ENCODE measurements at places on chromosomes 12 and 14.
A peak's percentile ranks its signal among the peaks of the same experiment; 100 is the strongest.

DNA sequence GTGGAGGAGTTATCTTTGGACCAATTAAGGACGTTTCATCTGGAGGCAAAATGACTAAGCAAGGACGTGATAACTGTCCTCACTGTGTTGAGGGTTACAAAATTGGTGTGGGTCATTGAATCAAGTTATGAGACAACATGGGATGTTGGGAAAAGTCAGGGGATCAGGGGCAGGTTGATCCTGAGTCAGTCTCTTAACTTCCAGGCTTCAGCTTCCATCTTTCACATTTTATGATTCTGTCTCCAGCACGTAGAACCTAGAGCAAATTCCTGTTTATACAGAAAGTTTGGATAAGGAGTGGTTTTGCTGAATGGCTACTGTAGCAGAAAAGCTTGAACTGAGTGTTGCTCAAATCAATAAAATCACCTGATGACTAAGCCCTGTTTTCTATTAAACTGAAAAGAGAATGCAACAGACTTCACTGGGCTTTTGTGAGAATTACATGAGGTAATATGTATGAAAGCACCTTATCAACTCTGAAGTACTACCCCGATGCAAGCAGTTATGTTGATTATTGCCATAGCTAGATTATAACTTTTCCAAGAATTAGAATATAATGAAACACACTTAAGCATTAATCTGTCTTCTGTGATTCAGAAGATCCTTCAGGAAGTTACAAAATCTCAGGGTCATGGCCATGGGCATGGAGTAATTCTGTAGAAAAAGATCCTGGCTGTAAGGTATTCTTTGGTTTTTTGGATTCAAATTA lies 184.8 kb downstream of the ETV6 start:
- DNase-seq = peak; percentile 53

GRCh38 chr12:52259657-52260243 lies 14.7 kb upstream of the KRT86 start:
- DNase-seq = no peak

DNA sequence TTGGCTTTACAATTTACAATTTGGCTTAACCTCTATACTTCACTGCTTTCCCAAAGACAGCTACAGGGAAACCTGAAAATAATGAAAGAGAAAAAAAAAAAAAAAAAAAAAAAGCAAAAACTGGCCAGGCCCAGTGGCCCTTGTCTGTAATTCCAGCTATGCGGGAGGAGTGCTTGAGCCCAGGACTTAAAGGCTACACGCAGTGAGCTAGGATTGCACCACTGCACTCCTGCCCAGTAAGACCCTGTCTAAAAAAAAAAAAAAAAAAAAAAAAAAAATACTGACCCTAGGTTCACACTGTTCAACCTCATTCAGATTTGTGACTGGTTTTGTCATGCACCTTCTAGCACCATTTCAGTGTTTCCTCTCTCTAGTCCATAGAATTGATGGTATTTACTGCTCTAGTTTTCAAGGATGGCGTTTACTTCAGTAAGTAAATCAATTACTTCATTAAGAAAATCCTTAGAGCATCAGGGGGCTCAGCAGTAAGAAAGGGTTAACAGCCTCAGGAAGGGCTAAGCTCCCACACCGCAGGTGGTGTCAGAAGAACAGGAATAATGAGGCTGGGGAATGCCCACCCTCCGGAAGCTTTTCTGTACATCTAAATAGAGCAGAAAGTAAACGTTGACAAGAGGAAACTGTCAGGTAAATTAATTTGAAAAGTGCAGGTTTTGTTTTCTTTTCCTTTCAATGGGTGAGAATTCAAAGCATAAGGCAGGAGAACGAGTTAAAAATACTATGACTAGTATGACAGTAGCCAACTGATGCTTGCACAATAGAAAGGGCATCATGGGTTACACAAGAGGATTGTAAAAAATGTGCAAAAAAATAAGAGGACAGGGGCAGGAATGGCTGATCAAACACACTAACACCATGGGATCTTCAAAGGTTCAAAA lies 115.0 kb upstream of the MDM1 start:
- peak; percentile 66 for DNase-seq

DNA sequence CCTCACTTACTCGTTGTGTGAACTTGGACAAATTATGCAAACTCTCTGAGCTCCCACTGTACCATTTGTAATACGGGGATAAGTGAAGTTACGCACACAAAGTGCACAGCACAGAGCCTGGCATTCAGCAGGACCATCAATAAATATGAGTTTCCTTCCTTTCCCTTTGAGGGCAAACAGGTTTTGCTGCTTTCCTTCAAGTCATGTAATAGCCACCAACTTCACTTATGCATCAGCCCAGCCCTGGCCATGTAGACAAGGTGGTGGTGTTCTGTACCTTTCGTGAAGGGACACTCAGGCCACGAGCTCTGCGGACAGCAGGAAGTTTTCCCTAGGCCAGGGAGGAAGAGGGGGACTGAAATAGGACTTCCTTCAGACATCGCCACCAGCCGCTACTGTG lies 272.7 kb downstream of the CACNA1C start:
- no peak for DNase-seq

DNA sequence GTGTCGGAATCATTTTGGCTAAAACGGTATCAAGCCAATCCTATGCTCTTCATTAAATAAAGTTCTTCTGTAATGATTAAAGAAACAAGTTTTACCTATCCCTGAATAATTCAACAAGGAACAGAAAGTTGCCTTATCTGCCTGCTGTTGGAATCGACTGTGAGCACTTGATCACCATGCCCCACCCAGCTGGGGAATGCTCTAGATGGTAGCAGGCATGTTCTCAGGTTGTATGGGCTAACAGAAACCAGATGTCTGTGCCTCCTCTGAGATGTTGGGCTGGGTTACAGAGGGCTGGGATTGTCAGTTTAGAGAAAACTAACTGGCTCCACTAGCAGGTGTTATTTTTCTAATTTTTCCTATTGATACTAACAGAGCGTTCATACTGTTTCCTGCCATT lies 28.9 kb downstream of the RTRAF start:
- no peak for DNase-seq

Measured in amniotic epithelial cell (primary cell).